Activated CD4-positive, CD25-positive, alpha-beta regulatory T cell treated with anti-CD3 and anti-CD28 coated beads, Interleukin-2, amount 50 U/mL, for 16 hours (primary cell): ENCODE measurements at places on chromosomes 3 and 15.

DNA sequence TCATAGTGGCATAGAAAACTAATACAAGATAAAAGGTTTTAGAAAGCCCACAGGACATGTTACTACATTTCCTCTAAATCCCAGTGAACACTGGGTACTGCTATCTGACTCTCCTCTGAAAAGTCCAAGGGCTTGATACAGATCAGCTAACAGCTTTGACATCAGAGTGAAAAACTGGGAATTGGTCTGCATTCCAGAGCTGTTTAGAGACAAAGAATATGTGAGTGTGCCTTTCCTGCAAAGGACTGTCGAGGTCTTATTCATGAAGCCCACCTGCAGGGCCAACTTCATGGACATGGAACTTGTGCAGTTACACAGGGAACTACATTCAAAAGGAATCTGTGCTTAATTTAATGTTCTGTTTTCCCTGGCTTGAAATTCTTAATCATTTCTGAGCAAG, 5.2 kb upstream of the TMCO5A start:
- DNase-seq, result no peak

DNA sequence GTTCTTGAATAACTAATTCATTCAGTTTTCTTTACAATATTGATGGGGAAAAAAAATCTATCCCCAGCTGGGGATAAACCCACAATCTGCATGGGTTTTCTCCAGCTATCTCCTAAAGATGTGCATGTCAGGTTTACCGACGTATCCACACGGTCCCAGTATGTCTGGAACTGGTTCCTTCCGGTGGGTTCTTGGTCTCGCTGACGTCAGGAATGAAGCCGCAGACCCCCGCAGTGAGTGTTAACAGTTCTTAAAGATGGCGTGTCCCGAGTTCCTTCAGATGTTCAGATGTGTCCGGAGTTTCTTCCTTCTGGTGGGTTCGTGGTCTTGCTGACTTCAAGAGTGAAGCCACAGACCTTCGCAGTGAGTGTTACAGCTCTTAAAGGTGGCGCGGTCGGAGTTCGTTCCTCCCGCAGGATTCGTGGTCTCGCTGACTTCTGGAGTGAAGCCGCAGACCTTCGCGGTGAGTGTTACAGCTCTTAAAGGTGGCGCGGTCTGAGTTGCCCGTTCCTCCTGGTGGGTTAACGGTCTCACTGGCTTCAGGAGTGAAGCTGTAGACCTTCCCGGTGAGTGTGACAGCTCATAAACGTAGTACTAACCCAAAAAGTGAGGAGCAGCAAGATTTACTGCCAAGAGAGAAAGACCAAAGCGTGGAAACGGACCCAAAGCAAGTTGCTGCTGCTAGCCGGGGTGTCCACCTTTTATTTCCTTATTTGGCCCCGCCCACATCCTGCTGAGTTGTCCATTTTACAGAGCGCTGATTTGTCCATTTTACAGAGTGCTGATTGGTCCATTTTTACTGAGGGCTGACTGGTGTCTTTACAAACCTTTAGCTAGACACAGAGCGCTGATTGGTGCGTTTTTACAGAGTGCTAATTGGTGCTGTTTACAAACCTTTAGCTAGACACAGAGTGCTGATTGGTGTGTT, 195.1 kb upstream of the NR2F2 start:
- no peak for DNase-seq

- DNase-seq, result no peak
Measured at GRCh38 chr3:58041826-58042324, 33.7 kb downstream of the FLNB start.

DNA sequence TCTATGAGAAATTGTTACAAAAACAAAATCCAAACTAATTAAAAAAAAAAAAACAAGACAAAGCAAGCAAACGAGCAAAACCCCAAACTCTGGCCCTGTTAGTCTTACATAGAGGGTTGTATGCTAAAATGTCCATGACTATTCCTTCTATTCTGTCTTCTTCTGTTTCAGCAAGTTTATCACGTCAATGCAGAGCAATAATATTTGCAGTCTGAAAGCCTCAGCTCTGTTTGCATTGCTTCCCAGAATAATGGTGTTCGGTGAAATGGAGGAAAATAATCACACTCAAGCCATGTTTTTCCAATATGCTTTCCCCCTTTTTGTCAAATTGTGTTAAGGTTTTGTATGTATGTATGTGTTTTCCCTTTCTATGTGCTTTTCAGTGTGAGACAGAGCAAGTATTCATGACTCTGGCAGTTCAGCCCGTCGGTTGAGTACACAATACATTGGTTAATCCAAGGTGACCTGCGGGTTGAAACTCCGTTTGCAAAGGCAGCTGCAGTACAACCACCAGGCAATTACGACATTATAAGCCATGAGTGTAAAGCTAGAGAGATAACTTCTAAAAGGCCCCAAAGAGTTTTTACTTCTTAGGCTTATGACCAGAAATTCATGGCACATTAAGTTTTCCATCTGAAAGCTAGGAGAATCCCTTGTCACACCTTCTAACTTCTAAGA, 34.9 kb upstream of the MAGI1 start:
- DNase-seq, result no peak

- no peak for DNase-seq
Measured at GRCh38 chr15:74833376-74834107, 7.1 kb downstream of the CPLX3 start.

DNA sequence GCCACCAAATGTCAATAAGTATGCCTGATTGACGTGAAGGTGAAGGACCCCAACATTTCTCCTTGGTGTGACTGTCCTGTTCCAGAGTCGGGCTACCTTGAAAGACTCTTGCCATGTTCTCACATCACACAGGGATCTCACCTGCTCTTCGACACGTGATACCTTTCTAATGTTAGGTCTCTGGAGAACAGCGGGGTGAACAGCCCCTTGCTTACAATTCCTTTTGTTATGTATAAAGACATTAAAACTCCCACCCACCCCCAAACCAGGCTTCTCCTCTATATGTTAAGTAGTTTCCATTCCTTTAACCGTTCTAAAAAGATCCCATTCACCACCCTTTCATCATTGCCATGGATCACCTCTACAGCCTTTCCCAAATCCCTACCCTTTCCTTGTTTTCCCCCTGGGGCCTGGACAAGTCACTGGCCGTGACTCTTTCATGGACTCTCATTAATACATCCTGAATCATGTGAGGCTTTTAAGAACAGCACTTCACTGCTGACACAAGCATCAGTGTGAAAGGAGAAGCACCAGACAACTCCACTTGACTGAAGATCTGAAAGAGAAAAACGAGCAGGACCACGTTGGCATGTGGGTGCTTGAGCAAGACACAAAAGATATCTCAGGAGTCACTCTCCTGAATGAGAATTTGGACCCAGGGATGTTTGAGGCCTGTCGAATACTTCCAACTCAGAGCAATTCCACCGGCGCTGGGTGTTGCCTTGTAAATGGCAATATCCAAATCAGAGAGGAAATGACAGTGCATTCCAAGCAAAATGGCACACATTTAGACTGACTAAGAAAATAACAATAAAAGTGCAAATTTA, 115.0 kb downstream of the FOXP1 start:
- no peak for DNase-seq

DNA sequence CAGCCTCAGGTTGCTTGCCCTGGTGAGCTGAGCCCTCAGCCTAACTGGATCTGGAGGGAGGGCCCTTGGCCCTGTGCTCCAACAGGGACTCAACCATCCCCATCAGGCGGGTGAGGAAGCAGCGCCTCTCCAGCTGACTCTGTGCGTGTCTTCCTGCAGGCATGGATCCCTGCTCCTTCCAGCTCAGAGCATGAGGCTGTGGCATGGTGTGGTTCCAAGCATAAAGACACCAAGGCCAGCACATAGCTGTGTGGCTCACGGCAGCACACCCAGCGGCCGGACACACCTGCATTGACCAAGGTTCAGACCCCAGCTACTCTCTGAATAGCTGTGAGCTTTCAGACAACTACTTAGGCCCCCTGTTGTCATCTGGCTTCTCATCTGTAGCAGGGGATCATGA, 131.0 kb upstream of the PLXNA1 start:
- DNase-seq, result no peak

- DNase-seq, result no peak
Measured at GRCh38 chr15:66883284-66883911, 181.4 kb downstream of the SMAD6 start.

DNA sequence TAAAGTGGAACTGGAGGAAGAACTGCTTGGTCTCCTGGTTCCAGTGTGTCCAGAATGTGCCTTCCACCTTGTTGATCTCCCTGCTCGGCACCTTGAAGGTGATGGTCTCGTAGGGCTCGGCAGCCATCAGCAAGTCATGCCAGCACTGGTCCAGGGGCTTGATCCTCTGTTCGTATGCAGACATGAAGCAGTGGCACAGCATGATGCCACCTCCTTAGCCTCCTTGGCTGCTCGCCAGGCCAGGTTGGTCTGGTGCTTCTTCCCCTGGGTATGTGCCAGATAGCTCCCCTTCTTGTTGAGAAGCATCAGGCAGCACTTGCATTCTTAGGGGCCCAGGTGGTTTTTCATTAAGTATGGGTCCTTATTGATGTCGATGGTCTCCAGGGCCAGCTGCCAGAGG, 17.8 kb upstream of the TXNRD3 start:
- no peak for DNase-seq

DNA sequence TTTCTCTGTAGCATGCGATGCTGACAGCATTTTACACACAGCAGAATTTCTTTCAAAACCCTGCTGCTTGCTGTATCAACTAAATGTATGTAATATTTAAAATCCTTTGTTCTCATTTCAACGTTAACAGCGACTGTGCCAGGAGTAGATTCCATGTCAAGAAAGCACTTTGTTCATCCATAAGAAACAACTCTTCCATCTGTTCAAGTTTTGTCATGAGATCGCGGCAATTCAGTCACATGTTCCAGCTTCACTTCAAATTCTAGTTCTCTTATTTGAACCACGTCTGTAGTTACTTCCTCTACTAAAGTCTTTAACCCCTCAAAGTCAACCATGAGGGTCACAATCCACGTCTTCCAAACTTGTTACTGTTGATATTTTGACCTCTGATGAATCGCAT, 50.6 kb downstream of the SMARCC1 start:
- DNase-seq, result no peak

GRCh38 chr3:100088735-100089368, 25.4 kb downstream of the FILIP1L start:
- DNase-seq, result no peak

DNA sequence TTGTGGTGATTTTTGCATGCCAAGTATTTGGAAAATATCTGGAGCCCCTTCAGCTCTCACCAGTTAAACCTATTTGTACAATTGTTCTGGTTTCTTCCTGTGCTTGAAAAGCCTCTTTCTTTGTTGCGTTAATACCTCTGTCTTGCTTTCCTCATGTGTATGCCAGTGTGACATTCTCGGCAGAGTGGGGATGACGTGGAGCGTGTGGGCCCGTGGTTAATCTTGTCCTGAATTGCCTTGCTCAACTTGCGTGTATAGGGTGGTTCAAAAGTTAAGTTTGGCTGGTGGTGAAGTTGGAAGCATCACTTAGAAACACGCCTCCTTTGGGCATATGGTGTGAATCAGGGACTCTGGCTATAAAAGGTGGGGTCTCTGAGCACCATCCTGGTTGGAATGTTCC, 67.1 kb downstream of the IGF1R start:
- no peak for DNase-seq

DNA sequence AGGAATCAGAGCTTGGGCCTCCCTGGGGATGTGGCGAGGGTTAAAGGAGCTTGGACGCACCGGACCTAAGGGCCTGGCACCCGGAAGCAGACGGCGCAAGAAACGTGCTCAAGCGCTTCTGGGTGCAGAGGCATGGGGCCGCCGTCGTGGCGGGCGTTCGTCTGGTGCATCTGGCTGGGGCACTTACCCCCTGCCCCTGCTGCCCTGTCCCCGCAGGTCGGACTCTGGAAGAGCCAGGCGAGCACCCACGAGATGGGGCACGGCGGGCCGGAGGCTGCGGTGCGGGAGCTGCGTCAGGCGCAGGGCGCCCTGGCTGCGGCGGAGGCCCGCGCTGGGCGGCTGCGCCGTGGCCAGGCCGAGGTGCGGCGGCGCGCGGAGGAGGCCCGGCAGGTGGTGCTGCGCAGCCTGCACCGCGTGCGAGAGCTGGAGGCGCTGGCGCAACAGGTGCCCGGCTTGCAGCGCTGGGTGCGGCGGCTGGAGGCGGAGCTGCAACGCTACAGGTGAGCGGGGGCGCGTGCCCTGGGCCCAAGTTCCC, 2.5 kb downstream of the EFCC1 start:
- DNase-seq, result no peak

- DNase-seq, result no peak
Measured at GRCh38 chr3:14253022-14253706, 74.5 kb downstream of the LSM3 start.

GRCh38 chr3:188680189-188680588, 491.6 kb upstream of the TPRG1 start:
- DNase-seq, result no peak

DNA sequence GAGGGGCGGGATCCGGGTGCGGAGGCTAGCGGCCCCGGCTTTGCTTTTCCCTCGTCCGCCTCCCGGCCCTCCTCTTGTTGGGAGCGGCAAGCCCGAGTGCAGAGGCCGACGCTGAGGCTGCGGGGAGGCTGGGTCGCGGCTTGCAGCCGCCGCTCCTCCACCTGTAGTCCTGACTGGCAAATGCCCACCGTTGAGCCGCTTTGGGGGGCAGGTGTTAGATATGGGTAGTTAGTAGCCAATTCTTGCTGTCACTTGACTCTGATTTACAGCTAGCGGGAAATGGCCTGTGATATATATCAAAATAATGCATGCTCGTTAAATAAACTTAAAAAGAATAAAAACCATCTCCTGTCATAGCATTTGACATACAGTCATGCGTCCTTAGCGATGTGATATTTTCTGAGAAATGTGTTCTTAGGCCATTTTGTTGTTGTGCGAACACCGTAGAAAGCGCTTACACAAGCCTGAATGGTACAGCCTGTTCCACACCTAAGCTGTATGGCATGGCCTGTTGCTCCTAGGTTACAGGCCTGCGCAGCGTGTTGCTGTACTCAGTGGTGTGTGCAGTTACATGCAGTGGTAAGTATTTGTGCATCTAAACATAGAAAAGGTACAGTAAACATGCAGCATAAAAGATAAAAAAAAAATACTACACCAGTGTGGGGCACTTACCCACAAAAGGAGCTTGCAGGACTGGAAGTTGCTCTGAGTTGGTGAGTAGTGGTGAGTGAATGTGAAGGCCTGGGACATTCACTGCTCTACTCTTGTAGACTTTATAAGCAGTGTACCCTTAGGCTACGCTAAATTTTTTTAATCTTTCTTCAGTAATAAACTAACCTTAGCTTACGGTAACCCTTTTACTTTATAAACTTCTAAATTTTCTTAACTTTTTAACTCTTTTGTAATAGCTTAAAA, 873 bp downstream of the CAPN7 start:
- no peak for DNase-seq

- DNase-seq, result no peak
Measured at GRCh38 chr3:76500746-76501275, 539.1 kb upstream of the ROBO2 start.

DNA sequence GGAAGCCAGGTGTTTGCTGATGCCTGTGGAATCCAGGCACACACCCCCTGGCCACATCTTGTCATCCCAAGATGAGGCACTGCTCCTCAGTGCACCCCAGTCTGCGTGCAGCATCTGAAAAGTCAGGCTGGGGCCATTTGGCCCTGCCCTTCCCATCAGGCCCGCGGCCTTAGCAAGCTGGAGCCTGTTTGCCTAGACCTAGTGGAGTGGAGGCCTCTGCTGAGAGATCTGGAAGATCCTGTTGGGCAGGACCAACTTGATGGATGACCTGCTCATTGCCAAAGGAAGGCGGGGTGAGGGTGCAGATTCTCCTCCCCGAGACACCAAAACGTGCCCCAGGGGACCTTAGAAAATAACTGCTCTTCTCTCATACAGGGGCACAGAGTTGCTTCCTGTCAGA, 220.2 kb downstream of the SHQ1 start:
- DNase-seq, result no peak
